ENCODE measurements at places on chromosomes 12 and 14.

DNA sequence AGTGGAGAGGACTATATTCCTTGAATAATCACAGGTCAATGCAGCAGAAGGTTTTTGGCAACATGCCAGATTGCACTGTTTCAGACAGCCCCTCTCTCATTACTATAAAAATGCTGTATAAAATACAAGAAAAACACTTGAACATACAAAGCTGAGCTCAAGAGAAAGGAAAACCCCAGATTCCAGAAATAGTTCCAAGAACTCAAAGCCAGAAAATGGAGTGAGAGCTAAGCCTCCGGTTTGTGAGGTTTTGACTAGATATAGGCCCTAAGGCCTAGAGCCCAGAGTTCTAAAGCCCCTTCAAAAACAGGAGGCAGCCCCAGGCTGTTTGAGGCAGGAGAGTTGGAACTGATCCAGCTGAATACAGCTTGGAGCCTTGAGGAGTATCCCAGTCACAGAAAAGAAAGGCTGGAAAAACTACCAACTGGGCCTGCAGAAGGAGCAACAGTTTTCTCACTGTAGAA lies 29.4 kb upstream of the ACTN1 start:
- no peaks in the 10 kb centered on the region for H3K27me3 ChIP-seq
- peak overlapping the region; percentile 48 for H3K27ac ChIP-seq
- H3K36me3 ChIP-seq = no peaks in the 10 kb centered on the region
- H3K4me3 ChIP-seq = no peak overlapping the region

DNA sequence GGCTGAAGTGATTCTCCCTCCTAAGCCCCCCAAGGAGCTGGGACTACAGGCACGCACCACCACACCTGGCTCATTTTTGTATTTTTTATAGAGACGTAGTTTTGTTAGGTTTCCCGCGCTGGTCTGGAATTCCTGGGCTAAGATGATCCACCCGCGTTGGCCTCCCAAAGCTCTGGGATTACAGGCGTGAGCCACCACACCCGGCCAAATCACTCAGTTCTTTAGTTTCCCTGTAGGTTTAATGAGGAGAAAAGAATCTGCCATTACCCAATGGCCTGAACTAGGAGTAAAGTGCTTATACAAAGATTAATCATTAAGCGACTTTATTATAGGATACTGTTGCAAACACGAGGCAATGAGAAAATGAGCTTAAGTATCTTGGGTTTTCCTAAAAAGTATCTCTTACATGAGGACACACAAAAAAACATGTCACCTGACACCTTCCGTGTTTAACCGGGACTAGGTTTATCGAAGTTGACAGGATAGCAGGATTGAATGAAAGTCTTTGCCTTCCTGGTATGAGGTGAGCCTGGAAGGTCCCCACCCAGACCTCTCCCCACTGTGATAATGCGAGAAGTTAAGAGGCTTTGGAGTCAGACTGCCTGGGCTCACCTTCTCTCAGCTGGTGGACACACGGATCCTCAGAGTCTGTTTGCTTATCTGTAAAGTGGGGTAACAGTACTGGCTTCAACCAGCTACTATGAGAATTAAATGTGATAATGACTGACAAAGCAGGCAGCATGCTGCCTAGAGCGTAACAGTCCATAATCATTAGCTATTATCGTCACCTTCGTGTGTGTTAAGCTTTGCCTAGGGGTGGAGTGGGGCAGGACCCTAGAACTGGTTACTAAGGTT lies 133.5 kb upstream of the KRAS start:
- H3K27me3 ChIP-seq = no peaks in the 10 kb centered on the region
- DNase-seq = peak; percentile 89
- H3K27ac ChIP-seq = peak overlapping the region; percentile 100
- H3K36me3 ChIP-seq = no peaks in the 10 kb centered on the region
- peaks cover 10% of the 10 kb centered on the region for H3K4me1 ChIP-seq
- H3K4me3 ChIP-seq = peak overlapping the region; percentile 98

- no peak overlapping the region for H3K27ac ChIP-seq
- H3K36me3 ChIP-seq = no peaks in the 10 kb centered on the region
- no peak for DNase-seq
- H3K4me1 ChIP-seq = peaks cover 26% of the 10 kb centered on the region
Measured at GRCh38 chr14:103123634-103124500, 606 bp downstream of the TNFAIP2 start.

DNA sequence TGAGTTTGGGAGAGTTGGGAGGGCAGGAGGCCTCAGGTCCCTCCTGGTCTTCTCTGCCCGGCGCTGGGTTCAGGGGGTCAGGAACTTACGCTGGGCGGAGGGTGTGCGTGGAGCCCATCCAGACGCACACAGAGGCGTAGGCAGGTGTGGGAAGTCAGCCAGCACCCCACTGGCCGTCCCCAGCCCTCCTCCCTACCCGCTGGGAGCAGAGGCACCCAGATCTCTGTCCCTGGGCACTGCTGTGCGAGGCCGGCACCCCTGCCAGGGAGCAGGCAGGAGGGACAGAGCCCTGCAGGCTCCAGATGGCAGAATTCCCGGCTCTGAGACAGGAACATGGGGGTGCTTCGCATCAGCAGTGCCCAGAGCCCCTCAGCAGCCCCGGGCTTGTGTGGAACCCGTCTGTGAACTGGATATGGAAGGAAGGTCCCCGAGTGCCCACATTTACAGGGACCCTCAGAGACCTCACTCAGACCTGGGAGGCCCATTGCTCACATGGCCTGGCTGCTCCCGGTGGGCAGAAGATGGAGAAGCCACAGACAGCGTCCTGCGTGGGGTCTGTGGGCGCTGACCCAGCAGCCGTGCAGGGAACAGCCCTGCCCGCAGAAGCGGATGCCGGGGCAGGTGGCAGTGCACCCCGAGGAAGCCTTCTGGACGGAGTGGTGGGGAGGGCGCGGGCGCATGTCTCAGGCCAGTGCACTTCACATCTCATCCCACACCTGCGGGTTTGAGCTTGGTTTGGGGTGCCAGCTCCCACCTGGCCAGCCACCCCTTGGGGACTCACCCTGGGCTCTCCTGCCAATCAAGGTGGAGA lies 59.3 kb downstream of the LRCOL1 start:
- no peak overlapping the region for H3K27ac ChIP-seq
- H3K36me3 ChIP-seq = peaks cover 20% of the 10 kb centered on the region
- DNase-seq = no peak
- no peak overlapping the region for H3K4me3 ChIP-seq
- no peaks in the 10 kb centered on the region for H3K27me3 ChIP-seq
- H3K4me1 ChIP-seq = no peaks in the 10 kb centered on the region

DNA sequence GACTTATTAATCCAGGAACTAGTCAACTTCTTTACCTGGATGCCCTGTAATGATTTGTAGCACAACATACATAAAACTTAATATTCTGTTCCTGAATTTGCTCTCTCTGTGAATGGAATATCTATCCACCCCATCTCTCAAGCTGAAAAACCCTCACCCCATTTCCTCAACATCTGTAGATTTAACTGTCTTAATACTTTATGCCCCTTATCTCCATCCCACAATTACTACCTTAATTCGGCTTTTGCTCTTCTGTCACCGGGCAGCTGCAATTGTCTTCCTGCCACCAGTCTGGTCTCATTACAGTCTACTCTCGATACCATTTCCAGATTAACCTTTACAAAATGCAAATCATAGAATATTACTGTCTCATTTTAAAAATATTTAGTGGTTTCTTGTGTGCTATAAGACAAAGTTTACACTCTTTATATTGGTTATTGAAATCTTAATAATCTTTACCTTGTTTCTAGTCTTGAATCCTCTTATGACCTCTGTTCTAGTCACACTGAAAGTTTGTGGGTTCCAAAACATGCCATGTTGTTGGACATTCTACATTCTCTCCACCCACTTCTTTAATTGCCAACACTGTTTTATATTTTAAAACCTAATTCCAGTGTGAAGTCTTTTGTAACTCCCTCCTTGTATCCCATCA lies 347.3 kb downstream of the RAD51B start:
- H3K36me3 ChIP-seq = no peaks in the 10 kb centered on the region
- H3K4me3 ChIP-seq = no peak overlapping the region
- peaks cover 61% of the 10 kb centered on the region for H3K4me1 ChIP-seq
- H3K27ac ChIP-seq = peak overlapping the region; percentile 72

DNA sequence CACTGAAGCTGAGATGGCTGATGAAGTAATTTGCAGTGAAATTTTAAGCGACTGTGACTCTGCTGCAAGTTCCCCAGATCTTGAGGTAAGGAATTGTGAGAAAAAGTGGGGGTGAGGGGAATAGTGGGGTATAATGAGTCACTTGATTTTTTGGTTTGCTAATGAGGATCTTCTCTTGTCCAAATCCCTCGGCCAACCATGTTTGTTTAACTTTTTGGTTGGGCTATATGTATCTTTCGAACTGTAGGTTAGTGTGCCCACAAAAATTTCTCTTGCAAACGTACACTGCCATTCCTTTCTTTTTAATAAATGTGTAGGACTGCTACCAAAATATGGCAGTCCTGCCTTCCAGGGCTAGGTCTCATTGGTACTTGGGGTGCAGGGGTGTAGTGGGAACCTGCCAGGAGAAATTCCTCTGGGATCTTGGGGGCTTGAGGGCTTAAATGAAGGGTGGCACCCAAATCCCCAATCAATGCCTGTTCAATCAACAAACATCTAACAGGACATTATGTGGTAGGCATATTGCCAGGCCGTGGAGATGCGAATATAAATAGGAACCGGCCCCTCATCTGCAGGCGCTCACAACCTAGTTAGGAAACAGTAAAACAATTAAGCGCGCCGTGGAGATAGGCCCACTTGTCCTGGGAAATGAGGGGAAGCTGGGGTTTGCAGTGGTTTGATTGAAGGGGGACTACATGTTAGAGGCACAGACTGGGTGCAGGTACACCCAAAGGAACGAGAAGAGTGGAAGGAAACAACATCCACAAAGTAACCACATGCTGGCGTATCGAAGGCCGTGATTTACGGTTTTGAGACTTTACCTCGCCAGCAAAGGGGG lies 1.3 kb upstream of the PABPN1 start:
- H3K36me3 ChIP-seq = peaks cover 27% of the 10 kb centered on the region
- no peak overlapping the region for H3K4me3 ChIP-seq
- H3K27ac ChIP-seq = peak overlapping the region; percentile 92
- H3K27me3 ChIP-seq = no peaks in the 10 kb centered on the region
- DNase-seq = no peak

GRCh38 chr14:58280954-58281787 lies 17.2 kb upstream of the ARID4A start:
- H3K27ac ChIP-seq = peak overlapping the region; percentile 68
- DNase-seq = peak; percentile 30
- H3K36me3 ChIP-seq = peaks cover 45% of the 10 kb centered on the region
- H3K4me3 ChIP-seq = no peak overlapping the region
- peaks cover 19% of the 10 kb centered on the region for H3K4me1 ChIP-seq
- no peaks in the 10 kb centered on the region for H3K27me3 ChIP-seq

DNA sequence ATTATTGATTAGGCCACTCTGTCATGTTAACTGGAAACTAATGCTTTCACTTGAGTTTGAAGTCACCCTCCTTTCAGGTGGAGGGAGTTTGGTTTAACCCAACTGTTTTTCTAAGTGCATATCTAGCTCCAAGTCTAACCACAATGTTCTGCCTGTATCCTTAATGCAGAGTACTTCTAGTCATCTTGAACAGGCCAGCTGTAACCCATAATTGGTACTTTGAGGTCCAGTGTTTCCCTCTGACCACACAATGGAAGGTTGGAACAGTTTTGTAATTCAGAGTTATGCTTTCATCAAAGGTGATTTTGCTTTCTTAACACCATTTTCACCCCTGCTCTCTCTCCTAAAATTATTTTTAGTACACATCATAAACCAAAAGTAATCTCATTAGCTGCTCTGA lies 237.2 kb upstream of the DCN start:
- H3K27me3 ChIP-seq = no peaks in the 10 kb centered on the region
- DNase-seq = no peak
- H3K4me3 ChIP-seq = no peak overlapping the region
- H3K36me3 ChIP-seq = no peaks in the 10 kb centered on the region

DNA sequence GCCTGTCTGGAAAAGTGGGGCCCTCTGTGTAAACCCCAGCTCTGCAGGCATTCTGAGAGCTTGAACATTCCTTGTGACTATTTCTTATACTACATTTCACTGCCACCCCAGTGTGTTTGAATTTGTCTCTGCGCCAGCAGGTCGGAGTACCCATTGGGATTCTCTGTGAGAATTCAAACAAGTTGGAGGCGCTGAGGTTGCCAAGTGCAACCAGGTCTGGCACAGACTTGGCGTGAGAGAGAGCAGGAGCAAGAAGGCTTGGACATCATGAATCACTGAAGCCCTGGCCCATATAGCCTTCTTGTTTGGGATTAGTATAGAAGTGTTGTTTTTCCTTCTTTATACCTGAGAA lies 33.0 kb upstream of the ATP2A2 start:
- no peaks in the 10 kb centered on the region for H3K27me3 ChIP-seq
- DNase-seq = no peak
- peak overlapping the region; percentile 14 for H3K4me3 ChIP-seq

- DNase-seq = no peak
- peaks cover 37% of the 10 kb centered on the region for H3K36me3 ChIP-seq
- no peaks in the 10 kb centered on the region for H3K27me3 ChIP-seq
- no peak overlapping the region for H3K4me3 ChIP-seq
- no peak overlapping the region for H3K27ac ChIP-seq
- no peaks in the 10 kb centered on the region for H3K4me1 ChIP-seq
Measured at GRCh38 chr12:64125913-64126312, 96.2 kb downstream of the KICS2 start.

- H3K36me3 ChIP-seq = no peaks in the 10 kb centered on the region
- H3K4me1 ChIP-seq = peaks cover 20% of the 10 kb centered on the region
- H3K4me3 ChIP-seq = peak overlapping the region; percentile 31
- peak overlapping the region; percentile 74 for H3K27ac ChIP-seq
- peak; percentile 57 for DNase-seq
Measured at GRCh38 chr14:53613404-53614253, 343.0 kb downstream of the BMP4 start.

DNA sequence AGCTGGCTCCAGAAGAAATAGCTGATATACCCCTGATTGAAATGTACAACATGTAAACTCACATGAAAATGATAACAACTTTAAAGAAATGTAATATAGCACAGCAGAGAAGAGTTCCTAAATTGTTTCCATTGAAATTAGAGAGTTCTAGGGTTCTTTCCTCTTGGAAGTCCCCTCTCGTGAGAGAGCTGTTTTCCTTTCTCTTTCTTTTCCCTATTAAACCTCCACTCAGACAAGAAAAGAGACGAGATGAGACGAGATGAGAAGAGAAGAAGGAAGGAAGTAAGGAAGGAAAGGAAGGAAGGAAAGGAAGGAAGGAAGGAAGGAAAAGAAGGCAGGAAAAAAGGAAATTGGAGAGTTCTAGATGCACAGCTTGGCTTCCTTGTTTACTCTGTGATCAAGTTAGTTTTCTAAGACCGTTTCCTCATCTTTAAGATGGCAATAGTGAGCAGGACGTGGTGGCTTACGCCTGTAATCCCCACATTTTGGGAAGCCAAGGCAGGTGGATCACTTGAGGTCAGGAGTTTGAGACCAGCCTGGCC lies 11.9 kb downstream of the DRAM1 start:
- H3K27ac ChIP-seq = no peak overlapping the region
- no peaks in the 10 kb centered on the region for H3K36me3 ChIP-seq
- H3K27me3 ChIP-seq = no peaks in the 10 kb centered on the region
- peaks cover 4% of the 10 kb centered on the region for H3K4me1 ChIP-seq

GRCh38 chr12:12036901-12037300 lies 33.8 kb upstream of the BCL2L14 start:
- peaks cover 19% of the 10 kb centered on the region for H3K4me1 ChIP-seq
- DNase-seq = no peak
- no peak overlapping the region for H3K27ac ChIP-seq
- H3K27me3 ChIP-seq = no peaks in the 10 kb centered on the region
- no peaks in the 10 kb centered on the region for H3K36me3 ChIP-seq
- H3K4me3 ChIP-seq = no peak overlapping the region
